ENCODE measurements at places on chromosomes 4 and X.

GRCh38 chr4:29619168-29619567, 1101.0 kb upstream of the PCDH7 start:
- no peak for DNase-seq

- DNase-seq = no peak
Measured at GRCh38 chr4:156794863-156795262, 176.7 kb downstream of the PDGFC start.

DNA sequence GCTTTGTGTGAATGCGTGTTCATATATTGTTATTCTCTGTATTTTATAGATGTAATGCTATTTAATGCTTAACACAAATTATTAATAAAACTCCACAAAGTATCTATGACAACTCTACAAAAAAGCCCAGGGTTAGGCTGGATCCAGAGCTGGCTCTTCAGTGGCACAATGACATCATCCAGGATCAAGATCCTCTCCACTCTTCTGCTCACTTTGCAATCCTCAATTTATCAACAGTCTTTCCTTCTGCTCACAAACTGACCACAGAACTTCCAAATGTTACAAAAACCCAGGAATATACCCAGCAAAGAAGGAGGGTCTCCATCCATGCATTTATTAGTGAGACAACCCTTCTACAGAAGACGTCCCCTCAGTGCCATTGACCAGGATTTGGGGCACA, 132.3 kb downstream of the HNRNPD start:
- no peak for DNase-seq

- no peak for DNase-seq
Measured at GRCh38 chrX:118510111-118510510, 14.5 kb downstream of the DOCK11 start.

GRCh38 chrX:66022632-66023384, 17.1 kb downstream of the VSIG4 start:
- DNase-seq = no peak

GRCh38 chrX:71256051-71256450, 2.1 kb upstream of the ZMYM3 start:
- no peak for DNase-seq

DNA sequence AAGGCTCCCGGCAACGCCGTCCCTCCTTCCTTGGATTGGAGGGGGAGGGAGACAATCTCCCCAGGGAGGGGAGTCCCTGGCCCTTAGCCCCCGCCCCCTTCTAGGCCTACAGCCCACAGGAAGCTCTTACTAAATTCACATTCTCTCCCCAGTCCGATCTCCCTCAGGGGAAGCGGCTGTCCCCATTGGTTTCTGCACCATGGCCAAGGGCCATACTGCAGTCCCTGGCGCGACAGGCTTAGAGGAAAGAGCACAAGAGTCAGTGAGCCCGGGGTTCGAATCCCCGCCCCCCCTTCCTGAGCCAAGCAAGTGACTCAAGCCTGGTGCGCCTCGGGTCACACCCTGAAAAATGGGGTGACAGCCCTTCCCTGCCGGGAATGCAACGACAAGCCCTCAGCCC, 1.1 kb downstream of the ABLIM2 start:
- no peak for DNase-seq

DNA sequence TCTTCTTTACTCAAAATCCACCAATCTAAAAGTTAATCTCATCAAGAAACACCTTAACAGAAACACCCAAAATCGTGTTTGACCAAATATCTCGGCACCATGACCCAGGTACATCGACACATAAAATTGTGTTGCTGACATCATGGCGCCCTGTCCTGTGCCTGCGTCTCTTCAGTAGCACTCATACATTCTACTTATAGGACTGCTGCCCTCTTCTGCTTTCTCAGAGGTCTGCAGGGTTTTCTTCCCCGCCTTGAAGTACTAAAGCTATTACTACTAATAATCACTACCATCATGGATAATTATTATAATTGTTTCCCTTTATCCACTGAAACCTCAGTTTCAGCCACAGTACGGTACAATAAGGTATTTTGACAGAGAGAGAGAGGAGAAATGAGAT, 1403.1 kb upstream of the TENM3 start:
- DNase-seq = no peak

- no peak for DNase-seq
Measured at GRCh38 chr4:161991811-161992210, 172.0 kb downstream of the FSTL5 start.
